ENCODE measurements at places on chromosomes 2 and 18.

DNA sequence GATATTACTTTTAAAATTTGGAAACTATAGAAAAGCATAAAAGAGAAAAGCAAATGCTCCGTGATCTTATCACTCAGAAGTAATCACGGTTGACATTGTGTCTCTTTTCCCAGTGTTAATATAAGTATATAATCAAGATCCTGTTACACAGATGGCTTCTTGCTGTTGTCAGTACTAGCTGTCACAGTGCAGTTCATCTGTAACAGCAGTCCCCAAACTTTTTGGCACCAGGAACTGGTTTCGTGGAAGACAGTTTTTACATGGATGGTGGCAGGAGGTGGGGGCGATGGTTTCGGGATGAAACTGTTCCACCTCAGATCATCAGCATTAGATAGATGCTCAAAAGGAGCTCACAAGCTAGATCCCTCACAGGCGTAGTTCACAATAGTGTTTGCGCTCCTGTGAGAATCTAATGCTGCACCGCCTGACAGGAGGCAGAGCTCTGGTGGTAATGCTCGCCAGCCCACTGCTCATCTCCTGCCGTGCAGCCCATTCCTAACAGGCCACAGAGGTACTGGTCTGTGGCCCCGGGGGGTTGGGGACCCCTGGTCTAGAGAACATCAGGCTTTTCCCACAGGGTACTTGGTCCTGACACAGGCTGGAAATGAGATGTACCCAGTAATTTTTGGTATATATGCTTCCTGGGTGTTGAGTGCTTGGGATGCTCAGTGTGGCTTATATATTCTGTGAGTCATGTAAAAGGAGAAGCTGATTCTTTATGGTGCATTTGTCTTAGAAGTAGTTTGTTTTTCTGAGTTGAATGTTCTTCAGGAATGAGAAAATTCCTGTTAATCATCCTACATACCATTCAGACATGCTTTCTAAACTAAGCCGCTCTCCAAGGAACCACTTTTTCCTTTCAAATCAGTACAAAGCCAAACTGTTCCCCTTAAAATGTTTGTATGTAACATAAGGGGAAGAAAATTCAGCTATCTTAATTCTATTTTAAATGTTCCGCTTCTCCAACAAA lies 121.8 kb downstream of the NCK2 start:
- peak; percentile 46 for DNase-seq

- DNase-seq = no peak
These were observed 30.0 kb downstream of the FBXO36 start for GRCh38 chr2:229952256-229952835.

DNA sequence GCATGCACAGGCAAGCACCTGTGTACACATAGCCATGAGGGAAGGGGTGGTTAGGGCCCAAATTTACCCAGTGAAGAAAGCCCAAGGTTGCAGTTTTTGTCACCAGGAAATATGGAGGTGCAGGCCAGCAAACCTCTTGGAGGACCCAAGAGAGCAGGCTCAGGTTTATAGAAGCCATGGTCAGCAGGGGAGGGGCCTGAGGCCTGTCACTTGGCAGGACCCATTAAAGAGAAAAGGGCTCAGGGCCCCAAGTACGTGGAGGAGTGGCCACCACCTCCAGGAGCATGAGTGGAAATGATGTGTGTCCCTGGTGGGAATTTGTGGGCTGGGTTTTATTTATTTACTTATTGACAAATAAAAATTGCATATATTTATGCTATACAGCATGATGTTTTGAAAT lies 192.9 kb downstream of the HAUS1 start:
- DNase-seq = no peak

- DNase-seq = no peak
These were observed 45.8 kb upstream of the TANC1 start for GRCh38 chr2:158922601-158923000.

GRCh38 chr2:28747714-28748113 lies 3.9 kb upstream of the PPP1CB start:
- DNase-seq = no peak

- peak; percentile 65 for DNase-seq
These were observed 265.1 kb upstream of the OSR1 start for GRCh38 chr2:19623488-19623887.

DNA sequence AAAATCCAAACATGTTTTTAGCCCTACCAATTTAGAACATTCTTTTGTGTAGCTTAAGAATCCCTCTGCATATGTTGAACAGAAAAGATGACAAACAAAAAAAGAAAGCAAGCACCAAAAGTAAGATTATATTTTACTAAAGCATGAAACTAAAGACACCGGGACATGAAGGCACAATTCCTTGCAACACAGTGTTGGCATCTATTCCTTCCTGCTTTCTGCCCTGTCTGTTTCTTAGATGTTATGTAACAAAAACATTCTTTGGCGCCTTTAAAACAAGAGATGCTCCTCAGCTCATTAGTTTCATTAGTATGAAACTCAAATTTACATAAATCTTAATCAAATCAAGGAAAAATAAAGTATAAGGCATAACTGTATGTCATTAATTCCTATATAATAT lies 106.6 kb downstream of the TMEM131 start:
- no peak for DNase-seq

GRCh38 chr2:113218283-113219091 lies 44.7 kb downstream of the PSD4 start:
- no peak for DNase-seq

DNA sequence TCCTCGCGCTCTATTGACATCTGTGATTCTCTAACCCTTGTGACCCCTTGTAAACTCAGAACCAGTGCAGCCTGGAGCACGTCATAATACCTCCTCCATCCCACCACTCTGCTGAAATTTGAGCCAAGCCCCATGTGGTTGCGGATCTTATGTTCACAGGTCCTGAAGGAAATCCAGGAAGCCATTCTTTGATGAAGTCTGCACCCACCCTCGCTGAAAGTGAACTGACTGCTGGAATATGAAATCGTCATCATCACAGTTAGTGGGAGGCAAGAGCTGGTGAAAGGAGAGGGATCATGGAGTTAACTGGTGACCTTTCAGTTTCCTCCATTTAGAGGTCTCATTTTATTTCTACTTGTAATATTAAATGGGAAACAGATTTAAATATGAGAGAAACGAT lies 21.6 kb downstream of the ZEB2 start:
- DNase-seq = no peak

DNA sequence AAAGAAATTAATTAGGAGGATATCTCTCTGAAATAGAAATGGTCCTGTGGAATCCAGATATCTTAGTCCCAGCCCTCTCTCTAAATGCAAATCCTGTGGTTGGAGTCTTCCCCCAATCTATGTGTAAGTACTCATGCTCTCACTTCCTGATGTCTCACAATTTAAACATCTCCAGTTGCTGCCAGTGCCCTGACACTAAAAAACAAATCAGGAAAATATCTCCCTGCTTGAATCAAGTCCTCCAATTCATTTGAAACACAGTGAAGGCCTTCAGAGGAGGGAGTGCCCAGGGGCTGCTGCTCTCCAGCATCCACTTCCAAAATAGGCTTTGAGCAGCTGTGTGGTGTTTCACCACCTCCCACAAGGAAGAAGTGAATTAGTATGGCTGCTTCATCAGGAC lies 413.8 kb downstream of the RAD51AP2 start:
- DNase-seq = peak; percentile 81

DNA sequence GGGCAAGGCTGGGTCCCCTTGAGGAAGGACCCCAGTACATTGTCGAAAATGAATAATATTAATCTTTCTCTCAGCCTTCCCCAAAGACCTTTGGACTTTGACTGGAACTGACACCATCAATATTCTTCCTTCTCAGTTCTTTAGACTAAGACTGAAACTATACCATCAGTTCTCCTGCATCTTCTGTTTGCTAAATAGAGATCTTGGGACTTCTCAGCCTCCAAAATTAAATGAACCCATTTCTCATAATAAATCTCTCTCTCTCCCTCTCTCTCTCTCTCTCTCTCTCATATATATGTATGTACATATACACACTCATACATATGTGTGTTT lies 39.7 kb upstream of the VRK2 start:
- DNase-seq = no peak

DNA sequence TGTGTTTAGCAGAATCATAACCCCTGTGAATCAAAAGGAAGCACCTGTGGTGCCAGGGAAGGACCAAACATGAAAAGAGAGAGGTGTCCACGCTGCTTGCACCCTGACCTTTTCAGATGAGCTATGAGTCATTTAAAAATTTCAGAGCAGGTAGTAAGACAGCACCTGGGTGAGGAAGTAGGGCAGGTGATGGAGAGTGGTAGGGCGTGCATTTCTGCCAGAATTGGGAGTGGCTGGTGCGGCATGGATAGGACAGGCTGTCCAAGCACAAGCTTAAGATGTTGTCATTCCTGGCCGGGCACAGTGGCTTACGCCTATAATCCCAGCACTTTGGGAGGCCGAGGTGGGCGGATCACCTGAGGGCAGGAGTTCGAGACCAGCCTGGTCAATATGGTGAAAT lies 36.8 kb downstream of the NPAS2 start:
- no peak for DNase-seq
